ENCODE measurements at places on chromosomes 3 and 15.
A peak's percentile ranks its signal among the peaks of the same experiment; 100 is the strongest.

DNA sequence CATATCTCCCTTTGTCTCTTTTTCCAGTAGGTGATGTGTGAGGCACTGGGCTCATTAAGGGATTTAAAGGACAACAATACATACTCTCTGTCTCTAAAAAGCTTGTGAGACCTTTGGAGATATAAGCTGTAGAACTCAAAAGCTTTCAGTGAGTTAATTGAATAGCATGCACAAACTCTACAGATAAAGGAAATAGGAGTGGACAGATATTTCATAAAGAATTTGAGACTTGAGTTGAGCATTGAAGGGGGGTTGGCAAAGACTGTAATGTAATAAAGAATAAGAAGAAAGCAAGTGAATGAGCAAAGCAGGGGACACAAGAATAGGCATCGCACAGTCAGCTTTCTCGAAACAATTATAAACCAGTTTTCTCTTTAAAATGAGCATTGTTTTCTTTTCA is 583.4 kb upstream of the DPPA4 start:
- no peak for DNase-seq

DNA sequence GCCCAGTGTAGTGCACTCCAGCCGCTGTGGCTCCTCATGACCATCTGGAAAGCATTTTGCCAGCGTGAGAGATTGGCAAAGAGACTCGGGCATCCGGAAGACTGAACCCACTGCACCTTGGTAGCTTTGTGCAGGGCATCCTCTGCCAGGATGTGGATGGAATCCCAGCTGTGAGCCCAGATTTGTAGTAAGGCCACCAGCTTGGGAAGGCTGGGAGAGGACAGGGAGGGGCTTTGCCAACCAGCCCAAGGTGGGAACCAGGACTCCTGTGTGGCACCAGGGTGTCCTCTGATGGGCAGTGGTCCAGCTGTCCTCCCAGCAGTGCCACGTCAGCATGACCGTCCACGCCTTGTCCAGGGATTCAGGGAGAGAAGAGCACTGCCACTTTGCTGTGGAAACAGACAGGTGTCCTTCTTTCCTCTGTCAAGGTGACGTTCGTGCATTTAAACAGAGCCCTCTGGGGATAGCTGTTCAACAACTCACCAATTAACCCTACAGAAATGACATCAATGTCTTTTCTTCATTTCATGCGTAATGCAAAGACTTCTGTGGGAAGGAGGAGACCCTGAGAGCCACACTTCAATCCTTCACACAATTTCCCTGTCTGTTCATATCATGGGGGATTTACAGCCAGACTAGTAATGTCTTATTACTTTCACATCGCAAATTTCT is 19.1 kb downstream of the KLF15 start:
- DNase-seq, result no peak

DNA sequence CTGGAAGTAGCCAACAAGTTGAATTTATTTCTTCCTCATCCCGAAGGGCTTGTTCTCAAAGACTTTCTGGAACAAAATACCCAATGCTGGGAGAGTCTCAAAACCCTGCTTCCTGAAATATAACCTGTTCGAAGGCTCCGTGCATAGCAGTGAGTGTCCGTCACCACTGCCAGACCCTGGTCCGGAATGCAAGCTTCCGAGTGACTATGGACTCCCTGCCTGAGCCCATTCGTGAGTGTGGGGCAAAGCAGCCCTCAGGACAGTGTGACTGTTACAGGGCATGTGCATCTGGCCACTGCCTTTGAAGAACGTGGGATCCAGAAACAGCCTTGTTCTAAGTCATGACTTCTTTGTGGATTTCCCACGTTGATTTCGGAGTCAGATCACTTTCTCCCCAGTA is 214.5 kb upstream of the IGF1R start:
- DNase-seq, result no peak

- DNase-seq, result peak; percentile 95
These were observed 103.4 kb upstream of the HACD2 start for GRCh38 chr3:123688241-123688747.

DNA sequence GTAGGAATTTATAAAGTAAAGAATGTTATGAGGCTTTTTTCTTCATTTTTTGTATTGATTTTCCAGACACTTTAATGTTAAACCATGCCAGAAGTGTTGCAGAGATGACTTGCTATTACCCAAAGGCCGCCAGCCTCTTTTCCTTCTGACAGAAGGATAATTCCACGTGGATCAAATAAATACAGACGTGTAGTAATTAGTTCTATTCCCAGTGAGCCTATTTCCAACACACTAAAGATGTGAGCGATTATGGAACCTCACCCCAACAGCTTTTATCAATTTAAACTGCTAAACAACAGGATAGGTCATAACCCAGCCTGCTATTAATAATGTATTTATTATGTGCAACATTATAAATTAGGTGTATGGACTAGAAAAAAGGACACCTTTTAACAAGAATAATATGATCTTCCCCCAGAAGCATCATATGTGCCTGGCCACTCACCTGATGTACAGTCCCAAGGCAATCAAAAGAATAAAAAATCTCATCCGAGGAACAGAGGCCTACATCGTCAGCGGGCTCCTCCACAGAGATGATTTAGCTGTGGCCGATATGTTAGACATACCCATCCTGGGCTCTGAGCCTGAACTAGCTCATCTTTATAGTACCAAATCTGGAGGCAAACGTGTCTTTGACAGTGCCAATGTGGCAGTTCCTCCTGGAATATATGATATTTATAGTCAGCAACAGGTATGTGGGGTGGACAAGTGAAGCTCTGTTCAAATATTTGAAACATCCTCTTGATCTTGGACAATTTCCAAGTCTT is 125.9 kb upstream of the C15orf61 start:
- no peak for DNase-seq

DNA sequence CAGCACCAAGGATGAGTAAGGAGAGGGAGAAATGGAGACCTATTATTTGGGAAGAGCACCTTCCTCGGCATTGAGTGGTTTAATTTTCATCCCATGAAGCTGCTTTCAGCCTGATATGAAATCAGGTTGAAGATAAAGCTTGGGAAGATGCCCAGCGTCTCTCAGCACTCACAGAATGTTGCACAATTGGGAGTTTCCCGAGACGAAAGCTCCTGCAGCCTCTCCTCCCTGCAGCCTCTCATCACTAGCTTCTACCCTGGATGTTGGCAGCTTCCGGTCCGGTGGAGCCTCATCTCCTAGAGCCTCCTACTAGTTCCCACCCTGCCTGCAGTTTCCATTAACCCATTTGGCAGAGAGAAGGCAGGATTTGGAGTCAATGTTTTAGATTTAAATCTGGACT is 40.3 kb downstream of the EDEM1 start:
- DNase-seq, result no peak

- no peak for DNase-seq
These were observed at the start of gene MSL2 for GRCh38 chr3:136196064-136196400. Gene MSL2 (minus strand): TSS chr3:136196335. CDS start chr3:136195113, 1,222 bp downstream.

GRCh38 chr15:51390241-51390965 is 48.9 kb downstream of the GLDN start:
- peak; percentile 48 for DNase-seq

- DNase-seq, result no peak
These were observed 13.9 kb downstream of the ELL3 start for GRCh38 chr15:43762824-43763223.

DNA sequence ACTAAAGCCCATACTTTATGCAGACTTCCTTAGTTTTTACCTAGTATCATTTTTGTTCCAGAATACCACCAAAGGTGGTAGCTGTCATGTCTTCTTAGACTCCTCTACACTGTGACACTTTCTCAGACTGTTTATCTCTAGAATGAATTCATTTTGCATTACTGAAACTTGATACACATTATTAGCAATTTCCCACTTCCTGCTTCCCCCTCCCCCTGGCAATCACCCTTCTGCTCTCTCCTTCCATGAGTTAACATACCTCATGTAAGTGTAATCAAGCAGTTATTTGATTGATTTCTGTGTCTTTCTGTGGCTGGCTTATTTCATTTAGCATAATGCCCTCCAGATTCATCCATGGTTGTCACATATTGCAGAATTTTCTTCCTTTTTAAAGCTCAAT is 204.9 kb downstream of the STAG1 start:
- no peak for DNase-seq

- peak; percentile 31 for DNase-seq
These were observed 107.3 kb upstream of the LIPC start for GRCh38 chr15:58324533-58324932.

DNA sequence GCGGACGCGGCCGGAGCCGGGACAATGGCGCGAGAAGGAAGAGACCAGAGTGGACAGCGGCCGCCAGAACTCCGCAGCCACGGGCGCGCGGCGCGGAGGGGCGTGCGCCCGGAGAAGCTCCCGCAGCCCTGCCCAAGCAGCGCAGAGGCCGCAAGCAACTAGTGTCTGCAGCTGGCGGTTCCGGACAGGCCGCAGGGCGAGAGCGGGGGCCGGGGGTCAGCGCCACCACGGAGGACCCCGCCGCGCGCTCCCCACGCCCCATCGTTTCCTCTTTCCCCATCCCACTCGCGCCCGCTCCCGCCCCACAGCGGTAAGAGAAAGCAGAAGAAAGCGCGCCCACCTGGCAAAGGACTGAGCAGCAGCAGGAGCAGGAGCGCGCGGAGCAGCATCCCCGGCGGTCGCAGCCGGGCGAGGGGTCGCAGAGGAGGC is 440 bp downstream of the PRTG start:
- no peak for DNase-seq

DNA sequence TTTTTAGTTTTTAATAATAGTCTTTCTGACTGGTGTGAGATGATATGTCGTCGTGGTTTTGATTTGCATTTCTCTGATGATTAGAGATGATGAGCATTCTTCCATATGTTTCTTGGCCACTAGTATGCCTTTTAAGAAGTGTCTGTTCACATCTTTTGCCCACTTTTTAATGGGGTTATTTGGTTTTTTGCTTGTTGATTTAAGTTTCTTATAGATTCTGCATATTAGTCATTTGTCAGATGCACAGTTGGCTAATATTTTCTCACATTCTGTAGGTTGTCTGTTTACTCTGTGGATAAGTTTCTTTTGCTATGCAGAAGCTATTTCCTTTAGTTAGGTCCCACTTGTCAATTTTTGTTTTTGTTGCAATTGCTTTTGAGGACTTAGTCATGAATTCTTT is 185.4 kb downstream of the SUCNR1 start:
- DNase-seq, result no peak
